Activated CD8-positive, alpha-beta T cell treated with anti-CD3 and anti-CD28 coated beads for 36 hours (primary cell): ENCODE measurements at places on chromosomes 5 and 9. TPM values are rescaled to one million over a fixed set of nuclear protein-coding genes. Genes with fewer than 3 reads are reported as not detected.

Gene MAML1
- total RNA-seq = 26.1 TPM

Gene FBP2
- not detected for total RNA-seq

Gene SLC46A2
- not detected for total RNA-seq

Gene CDH10
- not detected for total RNA-seq

DNA sequence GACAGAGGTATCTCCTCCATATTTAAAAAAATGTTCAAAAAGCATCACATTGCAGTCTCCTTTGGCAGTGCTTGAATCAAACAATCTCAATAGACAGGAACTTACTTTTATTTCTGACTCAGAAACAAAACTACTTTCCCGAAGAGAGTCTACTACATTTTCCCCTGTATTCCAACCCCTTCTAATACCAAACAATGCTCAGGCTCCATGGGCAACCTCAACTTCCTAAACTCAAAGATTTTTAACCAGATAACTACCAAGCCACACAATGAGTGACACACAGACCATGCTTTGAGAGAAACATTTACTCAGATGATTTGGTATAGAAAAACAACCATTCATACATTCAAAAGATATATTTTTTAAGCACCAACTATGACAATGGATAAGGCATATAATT lies 70.5 kb downstream of the APBA1 start:
- no peak for DNase-seq

GRCh38 chr9:133849110-133849670 lies 111.0 kb upstream of the SARDH start:
- no peak for DNase-seq

DNA sequence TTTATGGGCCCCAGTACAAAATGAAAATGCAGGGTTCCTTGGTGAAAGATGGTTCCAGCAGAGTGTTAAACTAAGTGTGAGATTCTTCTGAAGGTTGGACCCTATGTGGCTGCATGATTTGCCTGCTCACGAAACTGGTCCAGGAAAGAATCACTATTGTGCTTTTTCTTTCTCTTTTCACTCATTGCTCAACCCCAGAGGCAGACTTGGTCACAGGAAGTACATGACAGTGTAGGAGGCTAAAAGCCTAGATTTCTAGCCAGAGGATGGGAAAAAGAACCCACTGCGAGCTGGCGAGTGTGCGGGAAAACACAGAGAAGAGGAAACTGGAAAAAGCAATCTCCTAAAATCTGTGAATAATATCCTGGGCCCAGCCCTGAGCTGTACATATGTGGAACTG lies 18.6 kb downstream of the SLC36A2 start:
- no peak for DNase-seq

- no peak for DNase-seq
Observed at GRCh38 chr9:33355933-33356332, 46.4 kb downstream of the AQP7 start.

- no peak for DNase-seq
Observed at GRCh38 chr5:100464418-100464817, 70.8 kb upstream of the FAM174A start.
